ENCODE measurements at places on chromosomes 1 and 21. TPM values are rescaled to one million over a fixed set of nuclear protein-coding genes. Genes with fewer than 3 reads are reported as not detected.
A peak's percentile ranks its signal among the peaks of the same experiment; 100 is the strongest.

- DNase-seq, result no peak
These were observed 35.3 kb upstream of the CLIC4 start for GRCh38 chr1:24709791-24710441.

DNA sequence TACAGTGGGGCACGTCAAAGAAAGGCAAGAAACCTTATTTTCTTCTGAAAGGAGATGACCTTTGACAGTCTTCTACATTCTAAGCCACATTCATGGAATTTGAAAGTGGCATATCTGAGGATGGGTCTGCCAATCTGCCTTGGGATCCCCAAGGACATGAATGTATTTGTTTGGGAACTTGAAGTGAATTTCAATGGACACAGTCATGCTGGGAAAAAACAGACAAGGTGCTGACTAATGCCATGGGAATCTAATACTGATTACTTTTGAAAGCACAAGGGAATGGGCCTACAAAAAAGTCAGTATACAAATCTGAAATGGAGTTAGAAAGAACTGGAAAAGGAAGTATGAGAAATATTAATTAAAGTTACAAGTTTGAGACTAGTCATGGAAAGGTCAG, 128.8 kb downstream of the KCNJ6 start:
- DNase-seq, result no peak

C1orf50 gene
- total RNA-seq, result 5.1 TPM

DNA sequence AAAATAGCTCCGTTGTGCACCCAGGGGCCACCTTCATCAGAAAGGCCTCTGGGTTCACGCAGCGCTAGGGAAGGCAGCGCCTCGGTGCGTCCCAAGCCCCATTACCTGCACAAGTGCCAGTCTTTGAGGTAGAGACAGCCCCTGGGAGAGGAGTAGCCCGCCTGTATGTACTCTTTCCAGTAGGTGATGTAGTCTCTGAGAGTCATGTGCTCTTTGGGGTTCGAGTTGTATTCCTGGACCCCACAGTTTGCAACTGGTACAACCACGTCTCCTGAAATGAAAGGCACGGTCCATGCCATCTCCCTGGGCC, 601 bp downstream of the JMJD4 start:
- no peak for DNase-seq

DNA sequence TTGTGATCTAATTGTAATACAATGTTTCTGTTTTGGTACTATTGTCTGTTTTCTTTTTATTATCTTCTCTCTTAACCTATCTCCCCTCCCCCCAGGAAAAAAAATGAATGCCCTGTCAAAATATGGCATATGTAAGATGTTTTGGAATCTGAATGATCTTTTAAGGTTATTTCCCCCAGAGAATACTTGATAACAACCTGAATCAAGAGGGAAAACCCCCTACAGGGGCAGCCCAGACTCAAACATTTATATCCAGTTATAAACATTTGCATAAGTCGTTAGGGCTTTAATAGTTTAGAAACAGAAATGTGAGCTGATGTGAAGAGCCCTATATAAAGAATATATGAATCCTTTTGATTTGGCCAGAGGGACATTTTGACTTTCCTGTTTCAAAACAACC, 169.5 kb downstream of the VAV3 start:
- no peak for DNase-seq

DNA sequence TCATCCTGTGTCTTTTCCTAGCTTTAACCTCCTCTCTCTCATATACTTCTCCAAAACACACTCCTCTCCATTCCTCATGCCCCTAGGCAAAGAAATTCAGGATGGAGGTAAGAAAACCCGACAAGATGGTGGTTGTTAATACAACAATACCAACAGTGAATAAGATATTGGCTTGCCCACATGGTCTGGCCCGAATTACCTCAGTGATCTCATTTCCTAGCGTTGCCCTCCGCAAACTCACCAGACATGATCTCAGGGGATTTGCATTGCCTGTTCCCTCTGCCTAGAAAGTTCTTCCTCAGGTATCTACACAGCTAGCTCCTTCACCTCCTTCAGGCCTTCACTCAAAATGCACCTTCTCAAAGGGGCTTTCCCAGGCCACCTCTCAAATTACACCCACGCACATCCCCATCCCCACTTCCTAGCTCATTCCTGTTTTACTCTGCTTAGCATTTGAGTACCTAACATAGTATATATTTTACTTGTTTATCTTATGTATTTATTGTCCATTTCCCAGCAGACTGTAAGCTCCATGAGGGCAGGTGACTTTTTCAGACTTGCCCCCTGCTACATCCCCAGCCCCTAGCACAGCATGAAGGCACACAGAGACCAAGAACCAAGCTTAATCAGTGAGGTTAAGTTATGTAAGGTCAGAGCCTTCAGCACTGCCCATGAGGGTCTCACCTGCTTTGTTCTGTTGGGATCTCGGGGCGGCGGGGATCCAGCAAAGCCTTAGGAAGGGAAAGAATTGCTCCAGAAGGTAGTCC, 10.2 kb upstream of the UBR4 start:
- DNase-seq, result no peak

DNA sequence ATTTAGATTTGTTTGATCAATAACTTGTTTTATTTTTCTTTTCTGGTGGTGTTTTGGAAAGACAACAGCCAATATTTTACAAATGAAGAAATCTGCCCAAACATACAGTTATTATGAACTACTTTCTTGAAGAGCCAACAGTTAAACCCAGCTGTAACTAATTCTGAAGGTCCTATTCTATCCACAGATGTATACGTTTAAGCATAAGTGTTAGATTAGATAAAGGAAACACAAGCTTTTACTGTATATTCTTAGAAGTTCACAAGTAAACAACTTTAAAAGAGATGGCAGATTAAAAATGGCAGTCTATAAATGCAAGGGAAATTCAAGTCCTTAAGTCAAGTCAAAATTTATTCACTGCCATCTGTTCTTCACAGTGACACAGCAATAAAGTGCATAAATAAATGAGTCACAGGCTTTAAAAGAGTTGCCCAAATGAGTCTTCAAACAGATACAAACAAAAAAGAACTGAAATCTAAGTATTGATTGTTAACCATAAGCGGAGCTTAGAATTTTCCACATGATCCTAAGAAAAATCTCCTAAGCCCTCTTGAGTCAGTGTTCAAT, 49.9 kb upstream of the KCNH1 start:
- DNase-seq, result no peak

GRCh38 chr1:25530186-25531081, 13.0 kb upstream of the LDLRAP1 start:
- no peak for DNase-seq

- peak; percentile 14 for DNase-seq
These were observed 70.3 kb downstream of the SERINC2 start for GRCh38 chr1:31483012-31483946.

- peak; percentile 45 for DNase-seq
These were observed 24.1 kb downstream of the MEGF6 start for GRCh38 chr1:3586986-3587759.

DNA sequence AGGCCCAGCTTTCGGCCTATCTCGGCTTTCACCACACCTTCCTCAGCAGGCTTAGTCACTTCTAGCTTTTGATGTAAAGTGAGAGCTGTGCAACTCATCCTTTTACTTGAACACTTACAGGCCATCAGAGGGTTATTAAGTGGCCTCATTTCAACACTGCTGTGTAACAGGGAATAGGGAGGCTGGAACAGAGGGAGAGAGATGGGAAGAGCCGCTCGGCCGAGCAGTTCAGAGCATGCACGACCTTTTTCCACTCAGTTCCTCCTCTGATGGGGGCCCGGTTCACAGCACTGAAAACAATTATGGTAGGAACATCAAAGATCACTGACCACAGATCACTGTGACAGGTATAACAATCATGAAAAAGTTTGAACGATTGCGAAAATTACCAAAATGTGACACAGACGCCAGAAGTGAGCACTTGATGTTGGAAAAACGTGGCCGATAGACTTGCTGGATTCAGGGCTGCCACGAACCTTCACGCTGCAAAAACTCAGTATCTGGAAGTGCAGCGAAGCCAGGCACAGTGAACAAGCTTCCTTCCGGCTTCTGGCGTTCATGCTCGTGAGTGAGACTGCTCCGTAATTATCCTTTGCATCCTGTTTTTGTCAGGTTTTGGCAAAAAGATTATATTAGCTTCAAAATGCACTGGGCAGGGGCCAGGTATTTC, 28.6 kb downstream of the AGPAT3 start:
- no peak for DNase-seq

DNA sequence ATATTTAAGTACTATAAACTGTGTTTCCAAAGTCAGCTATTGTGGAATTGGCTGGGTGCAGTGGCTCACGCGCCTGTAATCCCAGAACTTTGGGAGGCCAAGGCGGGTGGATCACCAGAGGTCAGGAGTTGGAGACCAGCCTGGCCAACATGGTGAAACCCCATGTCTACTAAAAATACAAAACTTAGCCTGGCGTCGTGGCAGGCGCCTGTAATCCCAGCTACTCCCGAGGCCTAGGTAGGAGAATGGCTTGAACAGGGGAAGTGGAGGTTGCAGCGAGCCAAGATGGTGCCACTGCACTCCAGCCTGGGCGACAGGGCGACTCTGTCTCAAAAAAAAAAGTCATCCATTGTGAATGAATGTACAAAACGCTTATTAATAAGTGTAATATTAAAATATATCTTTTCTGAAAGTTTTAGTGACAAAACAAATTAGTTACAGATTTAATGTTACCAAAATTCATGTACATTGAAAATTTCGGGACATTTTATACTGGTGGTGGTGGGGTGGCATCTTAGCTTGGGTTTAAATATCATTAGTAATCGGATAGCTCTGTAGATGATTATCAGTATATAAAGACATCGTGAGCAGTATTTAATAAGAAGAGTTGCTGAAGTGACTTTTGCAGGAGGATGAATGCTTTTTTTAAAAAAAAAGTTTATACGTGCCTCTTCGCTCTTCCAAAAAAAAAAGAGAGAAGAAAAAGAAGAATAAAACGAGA, 503 bp upstream of the SRSF11 start:
- DNase-seq, result no peak

TDRKH gene
- total RNA-seq, result 4.2 TPM

GRCh38 chr21:25939396-25939761, 204.6 kb downstream of the GABPA start:
- DNase-seq, result no peak

DNA sequence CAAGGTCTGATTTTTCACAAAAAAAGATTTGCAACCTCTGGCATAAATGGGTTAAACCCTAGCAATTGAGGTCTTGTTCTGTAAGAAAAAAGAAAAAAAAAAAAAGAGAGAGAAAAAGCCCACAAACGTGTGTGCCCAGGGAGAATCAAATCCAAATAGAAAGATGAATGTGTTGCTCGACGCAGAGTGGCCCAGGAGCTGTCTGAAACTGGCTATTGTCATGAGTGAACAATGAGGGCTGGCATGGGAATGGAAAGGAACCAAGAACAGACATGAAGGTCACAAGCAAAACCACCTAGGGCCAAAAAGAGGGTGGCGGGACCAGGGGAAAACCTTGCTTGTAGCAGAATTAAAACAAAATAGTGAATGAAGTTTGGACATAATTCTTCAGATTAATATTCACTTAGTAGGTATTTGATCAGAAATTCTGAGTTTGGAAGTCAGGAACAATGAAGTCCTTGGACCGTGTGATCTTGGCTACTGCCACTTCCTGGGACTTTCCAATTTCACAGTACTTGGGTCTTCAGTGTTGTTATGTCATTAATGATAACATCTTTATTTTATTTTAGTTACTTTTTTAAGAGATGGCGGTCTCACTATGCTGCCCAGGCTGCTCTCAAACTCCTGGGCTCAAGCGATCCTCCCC, 3.1 kb downstream of the ENO1 start:
- DNase-seq, result no peak

CD53 gene
- 21.5 TPM for total RNA-seq

DNA sequence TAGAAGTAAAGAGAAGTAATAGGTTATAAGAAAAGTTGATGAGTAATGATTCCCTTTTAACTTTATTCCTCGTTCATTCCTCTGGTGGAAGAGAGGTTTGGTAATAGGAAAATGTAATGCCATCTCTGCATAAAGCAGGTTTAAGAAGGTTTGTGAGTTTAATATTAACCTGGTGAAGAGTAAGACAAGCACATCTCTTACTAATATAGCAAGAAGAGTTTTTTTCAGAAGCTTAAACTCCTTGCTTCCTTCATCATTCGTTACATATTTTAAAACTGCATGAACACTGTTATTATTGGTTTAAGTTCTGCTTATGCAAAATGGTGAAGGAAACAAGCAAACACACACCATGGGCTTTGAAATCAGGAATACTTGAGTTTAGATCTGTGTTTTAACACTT, 9.2 kb upstream of the PLA2G4A start:
- DNase-seq, result no peak

GRCh38 chr1:1358433-1359271, at the start of gene MXRA8:
TSS of gene MXRA8 (minus strand) at chr1:1358555. CDS start at chr1:1358504, 51 bp downstream.
- peak; percentile 37 for DNase-seq

CNR2 gene
- total RNA-seq, result 0.11 TPM

- DNase-seq, result no peak
These were observed 38.4 kb downstream of the FYB2 start for GRCh38 chr1:56780826-56781225.

FMO5 gene
- total RNA-seq, result 9.5 TPM

MACF1 gene
- 476 TPM for total RNA-seq

GRCh38 chr1:63547621-63548294, 24.4 kb downstream of the EFCAB7 start:
- DNase-seq, result no peak

NCAM2 gene
- 20.1 TPM for total RNA-seq

- no peak for DNase-seq
These were observed 17.5 kb upstream of the ETV3 start for GRCh38 chr1:157155658-157156057.

DNA sequence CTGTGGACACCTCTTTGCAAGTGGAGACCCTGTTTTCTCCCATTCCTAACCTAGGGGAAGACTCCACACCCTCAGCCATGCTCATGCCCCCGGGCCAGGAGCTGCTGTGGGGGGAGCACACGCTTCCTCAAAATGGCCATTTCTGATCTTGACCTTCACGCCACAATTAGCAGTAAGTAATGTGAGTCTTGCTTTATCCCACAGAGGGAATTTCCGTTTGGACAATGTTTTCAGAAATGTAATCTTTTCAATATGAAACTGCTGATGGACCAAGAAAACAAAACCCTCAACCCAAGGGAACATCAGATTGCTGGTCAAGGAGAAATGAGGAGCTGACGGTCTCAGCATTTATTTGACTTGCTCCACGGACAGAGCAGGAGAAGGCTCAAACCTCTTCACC, 8.3 kb upstream of the KCNE1 start:
- DNase-seq, result no peak

UBE2U gene
- total RNA-seq, result not detected

DNA sequence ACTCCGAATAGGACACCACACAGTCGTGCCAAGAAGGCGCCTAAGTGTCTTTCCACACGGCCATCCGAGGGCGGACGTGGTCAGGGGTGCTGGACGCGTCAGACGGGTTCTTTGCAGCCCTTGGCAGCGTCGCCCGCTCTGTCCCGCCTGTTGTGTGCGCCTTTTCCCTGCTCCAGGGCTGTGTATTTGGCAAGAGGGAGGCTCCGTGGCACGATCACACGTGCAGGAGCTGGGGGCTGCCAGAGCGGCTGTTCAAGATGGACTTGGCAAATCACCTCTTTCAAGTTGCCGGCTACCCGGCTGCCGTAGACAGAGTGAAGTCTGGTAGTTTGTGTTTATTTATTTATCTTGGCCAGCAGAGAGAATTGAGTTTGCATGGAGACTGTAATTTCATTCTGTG, 31.9 kb downstream of the PRKCZ start:
- DNase-seq, result no peak

CCNL2 gene
- 226 TPM for total RNA-seq

DSCAM gene
- 0.21 TPM for total RNA-seq

PRELP gene
- 6.3 TPM for total RNA-seq

C1orf141 gene
- not detected for total RNA-seq

ANXA9 gene
- total RNA-seq, result 5.2 TPM

GRCh38 chr1:28779751-28780408, 32.1 kb upstream of the OPRD1 start:
- DNase-seq, result no peak

GRCh38 chr1:244111027-244111426, 59.9 kb downstream of the ZBTB18 start:
- DNase-seq, result no peak

GRCh38 chr1:38088366-38088765, 41.8 kb upstream of the POU3F1 start:
- DNase-seq, result no peak

Data from urinary bladder (tissue), 4 donors.